GM20000 (cell line): ENCODE measurements at places on chromosomes 12 and 14.

DNA sequence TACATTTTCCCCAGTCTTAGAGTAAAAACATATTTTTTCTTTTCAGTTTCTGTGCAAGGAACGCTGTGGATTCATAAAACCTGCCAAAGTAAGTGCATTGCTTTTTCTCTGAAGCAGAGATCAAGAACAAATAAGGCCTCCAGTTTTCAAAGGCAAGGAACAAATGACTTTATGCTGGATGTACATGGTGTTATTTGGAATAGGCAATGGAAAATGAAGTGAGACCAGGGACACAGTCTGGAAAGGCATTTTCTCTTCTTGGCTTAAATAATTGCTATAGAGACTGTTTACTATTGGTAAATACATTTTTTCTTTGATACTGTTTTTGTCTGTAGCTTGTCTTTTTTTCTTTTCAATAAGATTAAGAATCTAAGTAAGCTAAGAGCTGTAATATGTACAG, 725.9 kb upstream of the MDGA2 start:
- DNase-seq = no peak

GRCh38 chr12:62278022-62278421, 17.8 kb downstream of the USP15 start:
- DNase-seq = no peak

DNA sequence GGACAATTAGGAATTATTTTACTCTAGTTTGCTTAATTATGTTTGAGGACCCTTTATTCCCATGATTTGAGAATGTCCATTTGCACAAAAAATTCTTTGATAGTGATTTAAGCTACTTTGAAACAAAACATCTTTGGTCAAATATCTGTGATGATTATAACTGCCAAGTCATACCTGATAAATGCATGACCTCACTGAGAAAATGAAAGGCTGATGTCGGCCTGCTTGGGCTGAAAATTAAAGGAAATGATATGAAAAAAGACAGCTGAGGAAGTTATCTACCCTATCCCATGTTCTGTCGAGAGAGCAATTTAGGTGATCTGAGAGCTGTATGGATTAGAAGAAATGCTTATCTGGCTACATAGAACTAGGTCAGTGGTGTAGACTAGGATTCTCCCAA, 43.6 kb downstream of the ATL1 start:
- DNase-seq = no peak

GRCh38 chr14:34424488-34424887, 37.6 kb downstream of the SPTSSA start:
- DNase-seq = no peak

DNA sequence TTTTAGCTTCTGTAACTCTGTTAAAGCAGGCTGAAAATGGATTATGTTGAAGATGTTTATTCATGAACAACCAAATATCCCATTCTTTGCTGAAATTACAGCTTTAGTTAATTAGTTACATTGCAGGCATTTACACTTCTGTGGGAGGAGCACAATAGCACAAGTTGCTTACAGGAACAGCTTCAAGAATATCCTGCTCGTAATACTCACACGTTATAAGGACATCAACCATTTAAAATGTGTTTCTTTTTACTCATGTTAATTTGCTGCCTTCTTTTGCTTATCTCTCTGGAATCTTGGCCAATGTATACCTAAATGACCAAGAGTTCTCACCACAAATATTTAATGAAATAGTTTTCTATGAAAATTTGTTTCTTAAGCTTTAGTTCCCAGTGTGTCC, 305.2 kb upstream of the SYT1 start:
- DNase-seq = no peak

DNA sequence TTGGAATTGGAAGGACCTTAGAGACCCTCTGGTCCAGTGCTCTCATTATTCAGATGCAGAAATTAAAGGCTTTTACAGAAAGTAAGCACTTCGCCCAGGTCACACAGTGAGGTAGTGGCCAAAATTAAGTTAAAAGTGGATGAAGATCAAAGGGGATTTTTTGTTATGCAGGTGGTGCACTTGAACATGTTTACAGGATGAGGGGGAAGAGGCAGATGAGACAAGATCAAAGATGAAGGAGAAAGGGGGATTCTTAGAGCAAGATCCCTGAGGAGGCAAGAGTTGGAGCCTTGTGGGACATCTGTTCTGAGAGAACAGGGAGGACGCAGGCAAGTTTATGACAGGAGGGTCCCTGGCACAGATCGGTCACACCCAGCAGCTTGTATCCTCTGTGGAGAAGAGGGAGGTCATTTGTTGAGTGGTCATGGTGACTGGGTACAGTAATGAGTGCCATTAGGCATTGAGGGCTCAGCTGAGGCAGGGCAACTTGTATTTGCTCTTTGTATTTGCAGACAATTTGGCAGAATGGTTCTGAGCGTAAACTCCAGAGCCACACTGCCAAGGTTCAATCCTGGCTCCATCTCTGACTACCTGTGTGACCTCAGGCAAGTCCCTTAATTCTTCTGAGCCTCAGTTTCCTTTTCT, 84.0 kb downstream of the BORCS5 start:
- no peak for DNase-seq

DNA sequence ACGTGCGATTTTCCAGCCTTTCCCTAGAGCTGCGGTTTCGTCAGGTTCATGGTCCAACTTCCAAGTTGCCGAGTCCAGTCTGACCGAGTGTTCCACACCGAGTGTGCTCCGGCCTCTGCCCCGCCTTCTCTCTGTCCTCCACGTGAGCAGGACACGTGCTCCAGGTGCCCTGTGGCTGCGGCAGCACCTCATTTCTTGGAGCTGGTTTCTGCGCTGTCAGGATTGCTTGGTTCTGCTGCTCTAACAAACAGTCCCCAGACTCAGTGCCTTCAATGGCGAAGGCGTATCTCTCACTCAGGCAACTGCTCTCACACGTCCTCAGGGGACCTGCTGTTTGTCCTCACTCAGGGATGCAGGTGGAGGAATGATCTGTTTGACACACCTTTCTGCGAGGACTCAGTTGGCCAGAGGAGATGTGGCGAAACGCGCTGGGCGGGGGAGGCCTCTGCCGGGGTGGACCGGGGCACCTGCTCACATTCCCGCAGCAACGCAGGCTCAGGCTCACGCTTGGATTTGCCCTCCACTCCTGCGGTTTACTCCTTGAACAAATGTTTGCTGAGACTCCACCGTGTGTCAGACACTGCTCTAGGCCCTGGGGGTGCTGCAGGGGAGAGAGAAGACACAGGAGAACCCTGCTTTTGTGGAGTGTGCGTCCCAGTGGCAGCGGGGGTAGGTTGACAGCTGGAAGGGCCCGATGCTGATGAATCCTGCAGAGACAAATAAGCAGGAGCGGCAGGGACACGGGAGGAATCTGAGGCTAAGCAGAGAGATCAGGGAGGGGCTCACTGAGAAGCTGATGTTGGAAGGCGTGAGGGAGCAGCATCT, 63.4 kb upstream of the FBRSL1 start:
- DNase-seq = no peak

GRCh38 chr12:22350886-22351285, 16.4 kb upstream of the ST8SIA1 start:
- DNase-seq = no peak

- DNase-seq = peak; percentile 32
Measured at GRCh38 chr12:119666226-119666795, 1.6 kb upstream of the PRKAB1 start.

- DNase-seq = peak; percentile 81
Measured at GRCh38 chr12:6953442-6954315, 2.5 kb downstream of the PTPN6 start.

DNA sequence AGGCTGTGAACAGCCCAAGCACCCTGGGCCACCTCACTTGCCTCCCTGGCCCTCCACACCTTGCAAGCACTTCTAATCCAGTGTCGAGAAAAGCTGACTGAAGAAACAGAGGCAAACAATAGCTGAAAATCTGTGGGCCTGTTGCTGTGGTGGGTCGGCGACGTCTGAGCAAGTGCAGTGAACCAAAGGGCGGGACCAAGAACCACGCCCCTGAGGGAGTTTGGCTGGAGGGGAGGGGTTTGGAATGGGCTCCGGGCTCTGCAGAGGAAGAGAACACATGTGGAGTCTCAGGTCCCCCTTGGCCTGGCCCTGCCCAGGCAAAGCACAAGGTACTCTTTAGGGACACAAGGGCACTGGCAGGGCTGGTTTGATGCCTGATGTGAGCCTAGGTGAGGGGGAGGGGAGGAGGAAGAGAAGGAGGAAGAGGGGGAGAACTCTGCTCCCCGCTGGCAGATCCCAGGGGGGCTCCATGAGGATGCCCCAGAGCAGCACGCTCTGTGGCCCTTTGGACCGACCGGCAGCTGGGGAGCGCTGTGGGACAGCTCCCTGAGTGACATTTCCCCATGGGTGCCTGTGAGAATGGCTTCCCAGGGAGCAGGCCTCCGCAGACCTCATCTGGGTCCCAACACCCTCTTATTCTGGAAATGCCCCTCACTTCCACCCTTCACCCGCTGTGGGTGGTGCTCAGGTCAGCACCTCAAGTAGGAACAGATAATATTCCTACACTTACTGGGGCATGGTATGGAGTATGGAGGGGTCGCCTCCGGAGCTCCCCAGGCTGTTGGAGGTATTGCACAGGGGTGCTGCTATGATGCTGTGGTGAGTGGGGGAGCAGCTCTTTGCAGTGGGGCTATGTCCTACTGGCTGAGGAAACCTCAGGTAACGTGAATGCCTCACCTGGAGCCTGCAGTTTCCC, 85.5 kb downstream of the CPSF2 start:
- no peak for DNase-seq

DNA sequence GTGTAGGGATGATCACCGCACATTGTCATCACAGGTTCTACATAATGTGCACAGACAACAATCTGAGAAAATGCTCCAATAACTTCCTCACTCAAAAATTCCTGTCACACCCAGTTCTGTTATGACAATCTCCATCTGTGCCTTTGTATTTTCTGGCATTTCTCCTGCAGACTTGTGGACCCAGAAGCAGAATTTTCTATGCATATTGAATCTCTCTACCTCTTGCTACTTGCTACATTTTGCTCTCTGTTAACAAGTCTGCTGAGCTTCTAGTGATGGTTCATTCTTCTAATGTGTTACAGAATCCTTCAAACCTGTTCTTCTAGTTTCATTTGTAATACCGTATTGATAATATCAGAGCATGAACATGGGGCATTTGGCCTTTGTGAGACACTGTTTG, 127.8 kb upstream of the PTPRQ start:
- no peak for DNase-seq

DNA sequence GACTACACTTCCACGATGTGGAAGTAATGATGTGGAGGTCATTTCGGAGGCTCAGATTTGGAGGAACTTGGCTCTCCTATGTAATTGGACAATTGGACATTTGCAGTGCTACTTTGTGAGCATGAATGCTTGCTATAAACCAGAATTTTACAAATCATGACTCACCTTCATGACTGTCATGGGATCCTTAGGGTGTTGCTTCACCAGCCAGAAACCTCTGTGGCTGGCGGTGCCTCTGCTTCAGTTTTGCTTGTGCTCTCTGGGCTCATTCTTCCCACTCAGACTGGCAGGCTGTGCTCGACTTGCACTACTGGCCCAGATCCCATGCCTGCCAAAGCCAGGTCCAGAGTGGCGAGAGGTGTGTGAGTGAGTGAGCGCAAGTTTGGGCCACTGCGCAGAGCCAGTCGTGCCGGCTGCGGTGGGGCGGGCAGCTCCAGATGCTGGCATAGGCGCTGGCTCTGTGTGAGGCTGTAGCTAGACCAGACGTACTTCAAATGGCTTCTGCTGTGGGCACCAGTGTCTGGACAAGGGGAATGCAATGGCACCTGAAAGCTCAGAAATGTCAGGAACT, 387.8 kb downstream of the AEBP2 start:
- DNase-seq = no peak

- DNase-seq = no peak
Measured at GRCh38 chr12:67241482-67241881, 27.7 kb upstream of the CAND1 start.

- DNase-seq = no peak
Measured at GRCh38 chr14:70340002-70340401, 19.5 kb downstream of the COX16 start.

GRCh38 chr12:99024870-99025269, 379.8 kb downstream of the APAF1 start:
- no peak for DNase-seq

DNA sequence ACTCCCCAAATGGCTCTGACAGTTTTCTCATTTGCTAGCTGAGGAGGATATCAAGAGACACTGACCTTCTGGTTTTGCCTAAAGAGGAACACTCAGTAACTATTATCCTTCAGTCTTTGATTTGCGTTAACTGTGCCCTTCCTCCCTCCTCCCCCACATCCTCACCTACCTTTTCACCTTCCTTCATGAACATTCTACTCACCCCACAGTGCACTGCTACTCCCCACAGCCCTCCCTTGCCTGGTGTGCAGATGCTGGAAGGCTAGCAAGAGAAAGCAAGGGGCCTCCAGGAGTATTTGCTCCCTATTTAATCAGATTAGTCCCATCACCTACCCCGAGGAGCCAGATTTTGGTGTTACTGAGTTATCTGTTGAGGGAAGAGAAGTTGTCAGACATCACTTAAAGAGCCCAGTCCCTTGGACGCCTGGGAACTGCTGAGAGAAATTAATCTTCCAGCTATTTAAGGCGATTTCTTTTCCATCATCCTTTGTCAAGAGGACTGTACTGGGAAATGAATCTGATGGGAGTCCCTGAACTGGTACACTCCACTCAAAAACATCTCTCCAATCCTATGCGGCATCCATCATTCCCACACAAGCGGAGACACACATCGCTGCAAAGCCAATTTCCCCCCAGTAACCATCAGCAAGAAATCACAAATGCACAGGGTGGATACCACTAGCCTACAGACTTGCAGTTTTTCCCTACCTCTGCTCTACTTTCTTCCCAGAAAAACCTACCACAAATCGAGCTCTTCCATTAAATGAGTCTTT, 11.5 kb downstream of the PSMB5 start:
- DNase-seq = no peak

DNA sequence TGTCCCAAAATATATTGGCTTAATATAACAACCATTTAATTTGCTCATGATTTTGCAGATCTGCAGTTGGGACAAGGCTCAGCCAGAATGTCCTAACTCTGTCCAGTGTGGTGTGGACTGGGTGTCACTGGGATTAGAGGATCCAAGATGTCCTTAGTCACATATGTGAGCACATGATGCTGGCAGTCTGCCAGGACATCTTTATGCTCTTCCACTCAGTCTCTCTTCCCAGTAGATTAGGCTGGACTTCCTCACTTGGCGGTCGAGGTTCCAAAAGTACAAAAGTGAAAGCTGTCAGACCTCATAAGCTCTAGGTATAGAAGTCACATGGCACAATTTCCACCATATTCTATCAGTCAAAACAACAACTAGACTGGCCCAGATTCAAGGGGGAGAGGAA, 167.9 kb upstream of the NTF3 start:
- DNase-seq = no peak
